Gastroesophageal sphincter (tissue), 4 donors: ENCODE measurements at places on chromosomes 5 and 9. TPM values are rescaled to one million over a fixed set of nuclear protein-coding genes. Genes with fewer than 3 reads are reported as not detected.
A peak's percentile ranks its signal among the peaks of the same experiment; 100 is the strongest.

GRCh38 chr5:102747386-102748166 is 7.5 kb upstream of the PAM start:
- no peak for ATAC-seq

GRCh38 chr5:168947212-168947868 is 353.6 kb downstream of the SLIT3 start:
- ATAC-seq: no peak

DNA sequence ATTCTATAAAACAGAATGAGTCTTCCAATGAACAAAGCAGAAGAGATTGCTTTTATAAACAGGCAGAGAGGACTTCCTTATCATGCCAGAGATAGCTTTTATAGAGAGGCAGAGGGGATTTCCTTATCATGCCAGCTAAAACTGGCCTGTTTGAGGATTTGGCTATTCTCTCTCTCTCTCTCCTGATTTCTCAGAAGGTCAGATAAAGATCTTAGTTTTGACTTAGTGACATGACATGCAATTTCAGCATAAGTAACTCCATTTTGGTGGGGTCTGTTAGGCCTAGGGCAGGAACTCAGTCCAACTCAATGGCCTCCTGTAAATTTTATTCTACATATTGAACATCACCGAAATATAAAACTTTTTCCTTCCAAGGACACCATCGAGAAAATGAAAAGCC is 31.5 kb upstream of the DENND4C start:
- ATAC-seq: no peak

GRCh38 chr9:95092262-95093072 is 225.0 kb downstream of the FANCC start:
- peak; percentile 1 for ATAC-seq

DNA sequence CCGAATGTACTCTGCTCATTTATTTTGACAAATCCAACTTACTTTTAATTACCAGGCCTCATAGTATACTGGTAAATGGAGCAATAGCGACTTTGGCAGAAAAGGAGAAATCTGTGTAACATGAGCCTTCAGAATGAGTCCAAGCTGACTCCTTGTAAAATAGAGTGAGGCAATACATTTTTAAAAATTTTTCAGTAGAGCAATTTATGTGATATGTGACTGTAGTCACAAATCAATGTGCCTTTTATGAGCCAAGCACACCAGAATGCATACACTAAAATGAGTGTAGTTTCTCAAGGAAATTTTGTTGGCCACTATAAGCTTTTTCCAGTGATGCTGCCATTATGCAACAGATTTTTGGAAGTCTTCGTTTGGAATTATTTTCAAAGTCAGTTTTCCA is 73.8 kb downstream of the SNCAIP start:
- peak; percentile 43 for ATAC-seq

Gene CDC20B
- total RNA-seq: not detected

Gene PDLIM4
- 75.0 TPM for total RNA-seq

Gene PCDHA9
- 0.23 TPM for total RNA-seq

Gene CMYA5
- 3.2 TPM for total RNA-seq

Gene CCDC112
- total RNA-seq: 19.9 TPM
